Stimulated activated CD4-positive, alpha-beta T cell treated with anti-CD3 and anti-CD28 coated beads, Interleukin-15, amount 100 ng/mL, for 48 hours (primary cell): ENCODE measurements at places on chromosomes 3 and 15.

GRCh38 chr3:23129817-23130216 lies 73.3 kb upstream of the UBE2E2 start:
- no peak for DNase-seq

DNA sequence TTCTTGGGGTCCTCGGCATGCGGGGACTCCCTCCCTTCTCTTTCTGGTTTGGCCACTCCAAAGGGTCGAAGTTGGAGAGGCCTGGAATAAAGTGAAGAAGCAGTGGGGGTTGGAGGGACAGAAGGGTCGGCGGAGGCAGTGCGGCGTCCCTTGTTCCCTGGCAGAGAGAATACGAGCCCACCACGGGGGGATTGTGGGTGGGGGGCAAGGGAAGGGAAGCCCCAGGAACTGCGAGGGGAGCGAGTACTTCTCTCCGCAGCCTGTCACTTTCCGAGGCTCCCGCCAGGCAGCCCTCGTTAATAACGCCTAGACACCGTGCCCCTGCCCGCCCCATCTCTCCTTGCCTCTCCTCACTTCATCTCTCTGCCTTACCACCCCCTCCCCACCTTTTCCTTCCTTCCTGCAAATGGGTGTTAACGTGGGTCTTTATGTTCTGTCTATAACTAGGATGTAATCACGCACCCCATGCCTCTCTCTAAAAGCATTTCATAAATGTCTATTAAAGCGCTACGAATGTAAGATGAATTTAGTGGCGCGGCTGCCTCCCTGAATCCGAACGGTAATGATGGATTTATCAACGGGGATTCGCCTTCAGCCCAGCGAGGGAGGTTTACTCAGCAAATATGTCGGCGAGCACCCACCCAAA lies 13.7 kb downstream of the NR2F2 start:
- DNase-seq: no peak

GRCh38 chr15:89406218-89406939 lies 71.8 kb upstream of the POLG start:
- DNase-seq: no peak

DNA sequence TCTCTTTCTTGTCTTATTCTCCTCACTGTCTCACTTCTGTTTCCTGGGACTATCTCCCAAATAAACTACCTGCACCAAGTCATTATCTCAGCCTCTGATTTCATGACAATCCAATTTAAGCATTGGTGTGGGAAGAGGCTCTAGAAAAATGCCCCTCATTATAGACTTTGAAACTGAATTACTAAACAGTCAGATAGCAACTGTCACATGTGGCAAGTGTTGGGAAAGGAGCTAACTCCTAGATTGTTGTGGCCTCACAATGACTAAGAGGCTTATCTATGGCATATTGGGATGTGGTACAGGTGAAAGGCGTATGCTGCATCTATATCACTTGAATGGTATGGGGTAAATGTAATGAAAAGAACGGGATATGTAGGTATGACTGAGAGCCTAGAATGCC lies 103.5 kb upstream of the CCDC54 start:
- DNase-seq: no peak

DNA sequence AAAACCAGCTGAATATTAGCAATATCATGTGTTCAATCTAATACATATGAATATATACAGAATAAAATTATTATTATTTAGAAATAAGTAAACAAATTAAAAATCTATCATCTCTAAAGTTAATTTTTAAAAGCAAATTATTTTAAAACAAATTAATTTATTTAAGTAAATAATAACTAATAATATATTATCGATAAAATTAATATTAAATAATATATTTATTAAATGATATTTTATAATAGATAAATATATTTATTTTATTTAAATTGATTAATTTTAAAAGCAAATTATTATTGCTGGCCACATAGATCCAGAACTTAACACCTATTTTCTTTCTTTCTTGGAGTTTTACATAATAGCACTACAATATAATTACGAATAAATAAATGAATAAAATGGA lies 22.2 kb downstream of the RTP3 start:
- DNase-seq: no peak

DNA sequence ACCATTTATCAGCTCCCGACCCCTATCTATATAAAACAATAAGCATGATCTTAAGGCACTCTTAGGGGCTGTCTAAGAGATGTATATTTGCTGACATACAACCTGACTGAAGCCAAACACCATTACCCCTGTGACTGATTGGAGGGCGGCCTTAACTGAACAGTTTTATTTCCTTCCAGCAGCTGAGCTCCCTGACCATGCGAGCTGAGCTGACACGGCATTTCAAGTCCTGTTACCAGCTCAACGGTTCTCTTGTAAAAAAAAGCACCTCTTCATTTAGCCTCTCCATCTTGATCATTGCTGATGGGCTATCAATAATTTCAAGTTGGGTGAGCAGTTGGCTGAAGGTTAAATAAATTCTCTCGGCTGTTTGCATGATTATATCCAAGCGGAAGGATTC lies 33.4 kb upstream of the BNIP2 start:
- DNase-seq: no peak

DNA sequence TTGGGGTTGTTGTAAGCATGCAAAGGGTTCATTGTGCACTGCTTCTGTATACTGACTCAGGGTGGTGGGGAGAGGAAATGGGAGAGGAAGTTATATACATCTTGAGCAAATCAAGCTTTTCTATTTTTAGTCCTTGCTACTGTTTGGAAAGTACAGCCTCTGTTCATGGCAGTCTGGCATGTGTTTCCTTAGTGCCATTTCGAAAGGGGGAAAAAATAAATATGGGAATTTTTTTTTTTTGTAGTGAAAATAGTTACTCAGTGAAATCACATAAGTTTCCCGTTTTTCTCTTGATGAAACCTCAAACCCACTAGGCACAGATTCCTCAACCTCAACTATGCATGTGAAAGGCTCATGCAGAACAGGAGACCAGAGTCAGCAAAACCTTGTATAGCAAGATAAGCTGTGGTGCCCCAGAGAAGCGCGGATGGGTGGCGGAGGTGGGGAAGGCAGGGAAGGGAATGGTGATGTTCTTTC lies 353.3 kb downstream of the LPP start:
- no peak for DNase-seq

GRCh38 chr3:138800248-138800647 lies 34.5 kb downstream of the PIK3CB start:
- no peak for DNase-seq

GRCh38 chr15:58057559-58057958 lies 8.0 kb downstream of the ALDH1A2 start:
- DNase-seq: no peak

GRCh38 chr3:144821583-144821982 lies 850.0 kb downstream of the DIPK2A start:
- no peak for DNase-seq

- DNase-seq: no peak
Measured at GRCh38 chr15:66128116-66128680, 125.4 kb downstream of the MEGF11 start.

GRCh38 chr3:18808429-18808828 lies 339.9 kb upstream of the KCNH8 start:
- no peak for DNase-seq

DNA sequence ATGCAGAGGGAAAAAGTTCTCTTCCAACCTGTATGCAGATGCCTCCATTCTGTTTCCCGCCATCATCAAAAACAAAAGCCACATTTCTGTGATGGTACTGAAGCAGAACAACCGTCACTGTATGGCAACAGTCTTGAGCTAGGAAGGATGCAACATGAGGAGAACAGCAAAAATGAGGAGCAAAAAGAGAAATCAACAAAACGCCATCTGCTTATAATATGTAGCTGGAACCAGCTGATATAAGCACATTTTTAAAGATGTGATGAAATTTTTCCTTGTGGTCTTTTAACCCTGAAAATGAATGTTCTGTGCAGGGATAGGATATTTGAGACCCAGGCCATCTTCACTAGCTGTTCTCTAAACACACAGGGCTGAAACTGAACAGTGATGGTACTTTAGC lies 287.0 kb downstream of the ZIC4 start:
- no peak for DNase-seq

DNA sequence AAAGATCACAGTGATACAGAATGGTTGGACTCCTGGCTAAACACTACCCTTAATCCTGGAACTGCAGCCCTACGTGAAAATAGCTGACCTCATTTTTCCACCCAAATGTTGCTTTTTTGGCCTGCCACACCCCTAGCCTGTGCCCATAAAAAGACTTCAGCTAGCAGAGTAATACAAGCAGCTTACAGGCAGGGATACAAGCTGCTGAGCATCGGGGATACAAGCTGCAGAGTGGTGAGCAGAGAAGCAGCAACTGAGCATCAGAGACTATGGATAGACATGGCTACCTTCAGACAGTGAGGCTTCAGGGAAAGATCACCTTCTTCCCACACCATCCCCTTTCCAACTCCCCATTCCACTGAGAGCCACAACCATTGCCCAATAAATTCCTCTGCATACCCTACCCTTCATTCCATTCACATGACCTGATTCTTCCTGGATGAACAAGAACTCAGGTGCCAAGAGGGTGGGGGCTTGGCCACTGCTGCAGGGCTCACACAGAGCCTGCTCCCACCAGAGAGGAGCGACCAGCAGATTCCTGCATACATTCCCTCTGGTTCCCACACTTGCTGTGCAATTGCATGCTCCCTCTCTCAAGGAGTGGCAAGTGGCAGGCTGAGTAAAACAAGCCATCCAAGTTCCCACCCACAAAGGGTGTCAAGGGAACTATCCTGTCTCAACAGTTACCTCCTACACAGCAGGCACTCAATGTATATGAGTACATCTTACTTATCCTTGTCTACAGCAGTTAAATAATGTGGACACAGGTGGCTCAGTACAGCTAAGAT lies 217.5 kb downstream of the ALCAM start:
- DNase-seq: no peak

GRCh38 chr3:41267975-41268640 lies 68.8 kb downstream of the CTNNB1 start:
- no peak for DNase-seq

DNA sequence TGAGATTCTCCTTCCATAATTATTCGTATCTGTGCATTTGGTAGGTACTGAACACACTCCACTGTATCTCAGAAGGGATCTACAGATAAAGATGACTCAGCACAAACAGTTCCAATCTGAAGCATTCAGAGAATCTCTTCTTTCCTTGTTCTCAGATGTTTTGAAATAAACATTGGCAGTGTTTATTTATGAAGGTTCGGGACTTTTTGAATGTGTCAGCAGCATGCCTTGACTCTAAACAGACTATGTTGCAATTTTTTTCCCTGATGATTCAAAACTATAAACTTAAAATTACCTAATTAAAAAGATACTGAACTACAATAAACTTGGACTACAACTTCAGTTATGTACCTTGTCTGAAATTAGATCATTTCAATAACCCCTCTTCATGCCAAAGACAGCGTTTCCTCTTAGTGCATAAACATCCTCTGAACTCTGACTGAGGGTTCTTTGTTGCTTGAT lies 612.9 kb upstream of the TBL1XR1 start:
- no peak for DNase-seq

DNA sequence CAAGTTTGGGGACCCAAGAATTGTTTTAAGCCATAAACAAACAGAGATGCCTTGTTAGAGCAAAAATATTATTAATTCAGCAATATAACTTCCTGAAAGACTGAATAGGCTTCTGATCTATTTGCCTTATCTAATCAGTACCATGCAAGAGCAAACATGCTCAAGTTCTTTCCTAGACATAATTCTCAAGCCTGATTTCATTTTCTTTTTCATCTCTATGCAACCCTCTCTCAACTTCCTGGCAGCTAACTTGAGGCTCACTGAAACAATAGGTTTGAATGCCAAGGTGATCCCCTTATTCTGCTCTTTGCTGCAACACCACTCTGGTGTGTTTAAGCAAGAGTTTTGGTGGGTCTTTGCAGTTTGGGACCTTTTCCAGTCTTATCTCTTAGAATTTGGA lies 230.9 kb upstream of the CD96 start:
- no peak for DNase-seq

DNA sequence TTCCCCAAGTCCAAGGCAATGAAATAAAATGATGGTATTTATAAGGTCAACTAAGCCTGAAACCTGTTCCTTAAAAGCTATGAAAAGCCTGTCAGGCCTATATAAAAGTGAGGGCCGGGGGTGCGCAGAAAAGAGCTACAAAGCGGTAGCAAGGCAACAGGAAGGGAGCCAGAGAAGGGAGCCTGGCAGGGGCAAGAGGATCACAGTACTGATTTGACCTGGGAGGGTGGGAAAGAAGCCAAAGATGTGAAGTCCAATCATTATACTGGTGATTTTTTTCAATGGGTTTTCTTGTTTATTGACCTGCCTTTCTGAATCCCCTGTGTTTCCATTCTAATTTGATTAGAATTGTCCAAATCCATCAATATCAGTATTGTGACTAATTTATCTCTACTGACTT lies 64.3 kb upstream of the STT3B start:
- no peak for DNase-seq

- DNase-seq: no peak
Measured at GRCh38 chr3:114284644-114285043, 9.2 kb upstream of the TIGIT start.

GRCh38 chr15:58548308-58549012 lies 116.7 kb downstream of the LIPC start:
- DNase-seq: no peak

DNA sequence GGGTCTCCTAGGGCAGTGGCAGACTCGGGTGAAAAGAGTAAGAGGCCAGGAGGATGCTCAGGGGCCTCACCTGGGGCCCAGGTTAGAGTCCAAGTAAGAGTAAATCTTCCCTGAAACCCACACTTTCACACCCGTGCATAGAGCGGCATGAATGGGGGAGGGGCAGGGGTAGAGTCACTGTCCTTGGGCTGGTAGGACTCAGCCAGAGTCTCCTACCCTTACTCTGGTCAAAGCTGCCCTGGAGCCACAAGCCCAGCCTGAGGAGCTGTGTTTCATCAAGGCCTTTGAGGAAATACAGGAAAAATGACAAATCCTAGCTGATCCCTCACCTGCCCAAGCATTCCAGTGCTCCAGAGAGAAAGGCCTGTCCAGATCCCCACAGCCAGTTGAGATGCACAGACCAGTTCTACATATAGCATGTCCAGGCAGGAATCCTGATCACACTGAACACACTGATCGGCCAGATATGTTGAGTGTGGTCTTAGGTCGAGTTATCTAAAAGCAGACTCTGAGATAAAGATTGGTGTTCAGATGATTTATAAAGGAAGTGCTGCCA lies 16.7 kb upstream of the CTNNB1 start:
- DNase-seq: no peak

DNA sequence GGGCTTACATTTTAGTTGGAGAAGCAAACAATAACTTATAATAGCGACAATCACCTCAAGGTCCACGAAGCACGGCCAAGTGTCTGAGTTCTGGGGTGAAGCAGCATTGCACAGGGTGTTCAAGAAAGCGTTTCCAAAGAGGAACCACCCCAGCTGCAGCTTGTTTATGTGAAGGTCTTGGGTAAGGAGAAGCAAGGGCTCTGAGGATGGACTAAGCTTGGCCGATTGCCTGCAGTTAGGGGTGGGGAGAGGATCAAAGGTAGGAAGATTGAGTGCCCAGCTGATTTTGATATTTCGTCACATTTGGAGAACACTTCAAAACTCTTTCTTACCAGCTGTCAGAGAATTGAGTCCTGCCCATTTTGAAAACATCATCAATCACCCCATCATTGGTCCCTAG lies 321.6 kb upstream of the DNAJC19 start:
- DNase-seq: no peak

DNA sequence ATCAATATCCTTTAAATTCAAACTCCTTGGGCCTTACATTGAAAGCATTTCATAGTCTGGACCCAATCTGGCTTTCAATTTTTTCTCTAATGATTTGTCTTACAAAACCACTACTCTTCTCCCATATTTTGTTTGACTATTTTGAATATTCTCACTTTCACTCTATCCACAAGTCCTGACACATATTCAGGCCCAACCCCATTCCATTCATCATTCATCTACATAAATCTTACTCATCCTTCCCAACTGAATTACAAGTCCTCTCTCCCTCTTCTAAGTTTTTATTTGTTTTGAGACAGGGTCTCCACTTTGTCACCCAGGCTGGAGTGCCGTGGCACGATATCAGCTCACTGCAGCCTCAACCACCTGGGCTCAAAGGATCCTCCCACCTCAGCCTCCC lies 43.6 kb downstream of the TOP2B start:
- DNase-seq: no peak
